ENCODE measurements at places on chromosomes 16 and 17.

GRCh38 chr16:87344931-87345631 lies 27.9 kb upstream of the C16orf95 start:
- peak; percentile 80 for DNase-seq

DNA sequence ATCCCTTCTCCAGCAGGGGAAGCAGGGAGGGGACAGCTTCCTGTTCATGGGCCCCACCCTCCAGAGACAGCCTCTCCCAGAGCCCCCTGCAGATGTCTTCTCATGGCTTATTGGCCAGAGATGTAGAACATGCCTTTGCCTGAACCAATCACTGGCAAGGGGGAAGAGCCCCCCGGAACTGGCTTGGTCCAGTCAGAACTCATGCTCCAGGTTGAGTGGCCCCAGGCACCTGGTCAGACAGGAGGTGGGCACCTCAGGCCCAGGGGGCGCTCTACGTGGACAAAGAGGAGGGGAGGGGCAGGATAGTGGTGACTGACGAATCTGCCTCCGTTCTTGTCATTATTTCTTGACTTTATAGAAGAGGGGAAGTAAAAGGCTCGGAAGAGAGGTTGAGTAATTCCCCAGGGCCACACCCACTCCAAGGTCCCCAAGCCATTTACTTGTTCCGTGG lies 23.6 kb downstream of the RAB11FIP4 start:
- DNase-seq = peak; percentile 38

DNA sequence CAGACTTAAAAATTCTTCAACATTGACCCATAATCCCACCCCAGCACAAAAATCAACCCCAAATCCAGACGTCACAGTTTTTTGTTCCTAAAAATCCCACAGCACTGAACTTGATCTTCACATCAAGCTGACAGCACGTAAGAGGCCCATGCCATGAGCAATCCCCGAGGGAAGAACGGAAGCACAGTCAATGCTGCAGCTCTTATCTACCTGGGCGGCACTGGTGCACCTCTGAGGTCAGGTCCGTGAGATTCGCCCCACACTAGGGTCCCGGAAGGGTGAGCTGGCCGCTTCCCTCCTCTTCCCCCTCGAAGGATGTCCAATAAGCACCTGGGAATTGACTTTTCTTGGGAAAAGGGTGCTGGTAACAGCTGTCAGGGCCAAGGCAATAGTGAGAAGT lies 11.3 kb upstream of the ITGAE start:
- DNase-seq = no peak

GRCh38 chr17:18328643-18329204 lies 13.6 kb downstream of the SMCR8 start:
- no peak for DNase-seq

- no peak for DNase-seq
Observed at GRCh38 chr17:1577182-1577581, 14.6 kb upstream of the PITPNA start.

DNA sequence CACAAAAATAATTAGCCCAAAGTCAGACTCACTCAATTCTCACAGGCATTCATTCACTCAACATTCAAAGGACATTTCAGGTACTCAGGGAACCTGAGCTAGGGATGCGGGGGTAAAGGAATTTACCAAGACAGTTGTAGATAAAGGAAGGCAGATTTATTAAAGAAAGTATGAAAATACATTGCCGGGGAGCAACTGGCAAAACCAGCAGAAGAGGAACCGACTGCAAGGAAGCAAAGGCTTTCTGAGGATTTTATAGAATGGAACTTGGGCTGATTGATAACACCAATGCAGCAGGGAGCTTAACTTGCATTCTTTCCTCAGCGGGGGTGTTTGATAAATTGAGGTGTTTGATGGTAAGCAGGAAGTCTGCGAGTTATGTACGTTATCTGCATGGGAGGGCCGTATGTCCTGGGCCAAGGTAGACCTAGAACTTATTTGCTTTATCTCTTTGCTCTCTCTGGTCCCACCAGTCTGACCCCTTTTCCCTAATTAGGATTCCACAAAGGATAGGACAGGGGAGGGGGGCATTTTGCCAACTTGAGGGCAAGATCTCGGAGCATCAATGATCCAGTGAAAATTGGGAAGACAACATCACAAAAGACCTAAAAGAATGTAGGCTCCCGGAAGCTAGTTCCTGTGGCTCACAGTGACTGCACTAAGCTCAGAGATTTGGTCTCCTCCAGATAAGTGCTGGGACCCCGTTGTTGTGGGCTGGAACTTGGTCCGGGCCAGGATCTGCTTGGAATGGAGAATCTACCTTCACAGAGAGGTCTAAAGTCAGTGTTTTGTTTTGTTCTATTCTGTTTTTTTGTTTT lies 5.8 kb upstream of the MT3 start:
- DNase-seq = no peak

DNA sequence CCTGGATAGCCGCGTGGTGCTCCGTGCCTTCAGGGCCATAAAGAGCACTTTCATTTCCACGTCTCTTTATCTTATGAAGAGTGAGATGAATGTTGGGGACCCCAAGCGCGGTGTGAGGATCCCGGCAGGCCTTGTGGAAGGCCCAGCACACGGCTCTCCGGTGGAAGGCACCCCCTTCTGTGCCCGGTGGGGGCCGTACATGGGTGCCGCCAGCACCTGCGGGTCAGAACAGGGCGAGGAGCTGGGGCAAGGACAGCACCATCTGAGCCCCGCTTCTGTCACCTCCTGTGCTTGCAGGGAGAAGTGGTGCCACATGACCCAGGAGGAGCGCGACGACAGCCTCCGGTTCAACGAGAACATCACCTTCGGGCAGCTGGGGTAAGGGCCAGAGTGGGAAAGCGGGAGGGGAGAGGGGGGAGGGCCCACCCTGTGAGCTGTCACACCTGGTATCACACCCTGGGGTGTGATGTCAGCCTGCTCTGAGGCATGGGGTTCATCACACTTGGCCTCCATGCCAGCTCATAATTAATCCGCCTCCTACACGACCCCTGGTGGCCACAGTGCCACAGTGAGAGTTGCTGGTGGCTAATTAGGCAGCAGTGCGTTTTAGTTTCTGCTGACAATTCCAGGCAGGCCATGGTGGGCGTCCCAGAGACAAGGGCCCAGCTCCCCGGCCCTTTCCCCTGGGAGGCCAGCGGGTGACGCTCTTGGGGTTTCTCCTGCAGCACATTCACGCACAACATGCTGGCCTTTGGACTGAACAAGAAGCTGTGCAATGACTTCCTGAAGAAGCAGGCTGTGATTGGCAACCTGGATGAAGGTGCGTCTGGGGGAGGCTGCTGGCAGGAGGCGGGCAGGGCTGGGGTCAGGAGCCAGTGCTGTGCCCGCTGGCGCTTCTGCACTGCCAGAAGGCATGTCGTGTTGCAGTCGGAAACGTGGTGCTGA lies 25.7 kb downstream of the CIBAR2 start:
- DNase-seq = peak; percentile 89

- no peak for DNase-seq
Observed at GRCh38 chr17:42617956-42618431, 8.5 kb downstream of the TUBG1 start.
